ENCODE measurements at places on chromosomes 6 and 20.

GRCh38 chr6:14250573-14250972 lies 133.0 kb downstream of the CD83 start:
- DNase-seq: no peak

GRCh38 chr6:170134471-170135440 lies 156.1 kb downstream of the DLL1 start:
- DNase-seq: no peak

DNA sequence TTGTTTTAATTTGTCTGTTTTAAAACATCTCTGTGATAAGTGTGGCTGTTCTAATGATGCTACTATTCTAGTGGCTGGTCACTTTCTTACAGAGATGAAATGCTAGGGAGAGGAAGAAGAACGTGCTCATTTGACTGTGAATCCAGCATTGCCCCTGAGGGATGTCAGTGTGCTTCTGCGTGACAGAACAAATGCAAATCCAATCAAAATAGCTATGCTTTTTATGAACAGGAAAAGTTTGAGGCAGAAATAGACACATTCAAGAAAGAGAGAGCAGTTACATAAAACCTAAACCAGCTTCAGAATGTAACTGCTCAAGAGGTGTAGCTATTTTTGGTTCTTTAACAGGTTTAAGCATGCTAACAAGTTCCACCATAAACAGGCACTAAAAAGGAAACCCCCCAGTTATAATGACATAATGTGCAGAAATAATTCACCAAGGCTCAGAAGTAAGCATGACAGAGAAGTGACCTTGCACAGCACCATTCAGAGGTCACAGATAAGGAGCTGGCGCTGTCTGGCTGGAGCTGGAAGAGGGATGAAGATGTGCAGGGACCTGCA lies 385.3 kb downstream of the EPM2A start:
- DNase-seq: no peak

DNA sequence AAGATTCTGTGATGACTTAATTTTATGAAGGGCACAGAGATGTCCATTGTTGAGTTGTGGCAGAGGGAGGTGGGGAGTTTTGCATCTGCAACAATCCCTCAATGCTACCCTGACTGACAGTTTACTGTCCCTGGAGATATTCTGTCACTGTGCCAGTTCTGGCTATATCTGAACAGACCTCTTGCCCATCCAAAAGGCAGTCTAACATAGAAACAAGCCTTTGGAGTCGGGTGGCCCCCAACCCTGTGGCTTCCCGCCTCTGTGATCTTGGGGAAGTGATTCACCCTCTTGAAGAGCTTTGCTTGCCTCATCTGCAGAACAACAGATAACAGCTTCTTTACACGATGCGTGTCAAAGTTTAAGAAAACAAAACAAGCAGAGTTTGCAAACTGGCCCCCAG lies 3.8 kb upstream of the E2F1 start:
- no peak for DNase-seq

- no peak for DNase-seq
Measured at GRCh38 chr20:58471193-58472164, 43.7 kb downstream of the APCDD1L start.

GRCh38 chr6:37456816-37457560 lies 24.0 kb downstream of the CMTR1 start:
- no peak for DNase-seq

GRCh38 chr6:122202576-122203137 lies 196.8 kb upstream of the HSF2 start:
- no peak for DNase-seq

DNA sequence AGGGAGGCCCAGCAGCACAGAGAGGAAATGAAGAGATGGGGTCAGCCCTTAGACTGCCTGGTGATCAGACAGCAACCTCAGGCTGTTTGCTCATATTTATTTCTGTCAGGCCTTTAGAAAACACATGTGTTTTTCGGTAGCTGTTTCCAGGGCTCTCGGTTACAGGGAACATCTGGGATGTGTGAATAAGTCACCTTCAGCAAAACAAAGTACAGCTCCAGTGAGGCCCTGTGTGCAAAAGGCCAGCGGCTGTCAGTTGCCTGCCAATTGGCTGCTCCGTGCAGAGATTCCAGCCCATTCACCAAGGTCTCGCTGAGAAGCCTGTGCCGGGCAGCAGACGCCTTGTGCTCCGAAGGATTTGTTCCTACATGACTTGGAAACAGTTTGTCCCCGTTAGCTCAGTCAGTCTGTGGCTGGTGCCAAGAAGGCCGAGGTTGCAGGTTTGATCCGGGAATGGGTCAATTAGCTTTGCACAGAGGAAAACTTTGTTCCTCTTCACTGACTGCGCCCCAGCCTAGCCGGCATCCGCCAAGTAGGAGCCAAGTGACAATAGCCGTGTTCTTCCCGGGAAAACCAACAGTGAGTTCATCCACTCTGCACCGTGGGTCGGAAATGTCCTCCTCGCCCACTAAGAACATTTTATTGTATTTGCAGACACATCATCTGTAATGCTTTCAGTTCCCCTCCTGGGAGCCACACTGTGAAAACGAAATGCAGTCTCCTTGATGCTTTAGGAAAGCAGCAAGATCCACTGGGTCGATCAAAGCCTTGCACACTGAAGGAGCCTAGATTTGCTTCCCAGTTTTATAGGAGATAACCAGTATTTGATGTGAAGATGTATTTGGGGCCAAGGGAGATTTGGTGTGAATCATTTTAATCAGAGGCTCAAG lies 315.4 kb upstream of the CDYL start:
- DNase-seq: no peak

DNA sequence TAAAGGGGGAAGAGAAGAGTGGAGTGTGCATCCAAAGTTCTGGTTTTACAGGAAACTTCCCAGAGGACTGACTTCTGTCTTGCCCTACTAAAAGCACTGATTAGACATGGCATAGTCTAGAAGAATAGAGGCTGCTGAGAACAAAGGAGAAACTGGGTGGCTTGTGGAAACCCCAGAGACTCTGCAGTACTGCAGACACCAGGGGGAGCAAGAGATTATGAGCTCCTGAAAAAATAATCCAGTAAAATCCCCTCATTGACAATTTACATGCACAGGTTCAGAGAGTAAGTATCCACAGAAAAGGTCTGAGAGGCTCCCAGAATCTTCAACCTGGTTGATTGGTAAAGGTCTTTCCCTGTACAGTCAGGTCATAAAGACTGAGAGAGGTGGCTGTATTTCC lies 48.7 kb upstream of the CLVS2 start:
- no peak for DNase-seq

- no peak for DNase-seq
Measured at GRCh38 chr6:119348096-119348747, 1.3 kb downstream of the MAN1A1 start.

- no peak for DNase-seq
Measured at GRCh38 chr6:89952686-89953085, 58.4 kb downstream of the GJA10 start.

DNA sequence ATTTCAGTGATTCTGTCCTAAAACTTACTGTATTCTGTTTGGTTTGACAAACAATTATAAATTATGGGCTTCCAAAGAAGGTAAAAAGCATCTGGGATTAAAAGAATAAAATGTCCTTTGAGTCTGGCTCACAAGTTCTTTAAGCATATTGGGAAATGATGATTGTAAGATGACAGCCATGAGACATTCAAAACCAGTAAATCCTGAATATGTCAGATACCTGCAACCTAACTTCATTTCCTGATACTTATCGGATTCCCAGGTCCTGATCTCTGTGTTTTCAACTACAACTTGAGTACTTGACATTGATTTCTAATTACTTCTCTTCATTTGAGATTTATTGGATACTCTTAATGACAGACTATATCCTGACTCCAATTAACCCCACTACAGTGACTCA lies 446.6 kb downstream of the GRIK2 start:
- DNase-seq: no peak

All from LNCaP clone FGC (cell line).